ENCODE measurements at places on chromosomes 12 and 14. TPM values are rescaled to one million over a fixed set of nuclear protein-coding genes. Genes with fewer than 3 reads are reported as not detected.

Gene MORN3
- total RNA-seq = 8.5 TPM

- peak; percentile 15 for DNase-seq
These were observed 1.6 kb downstream of the PHLDA1 start for GRCh38 chr12:76029982-76030340.

- no peak for DNase-seq
These were observed 149.8 kb upstream of the FOXN3 start for GRCh38 chr14:89566644-89567415.

- no peak for DNase-seq
These were observed 64.9 kb upstream of the LMNTD1 start for GRCh38 chr12:25617991-25618390.

GRCh38 chr12:107894589-107894988 is 120.1 kb downstream of the ASCL4 start:
- no peak for DNase-seq

- no peak for DNase-seq
These were observed 10.8 kb downstream of the TMEM52B start for GRCh38 chr12:10189653-10190052.

GRCh38 chr12:19189522-19189921 is 60.0 kb downstream of the PLEKHA5 start:
- DNase-seq = no peak

Gene ITGB7
- total RNA-seq = 306 TPM
